MM.1S (cell line): ENCODE measurements at places on chromosomes 5 and 9.

GRCh38 chr5:35218981-35219380 is 11.3 kb downstream of the PRLR start:
- no peak for DNase-seq

- DNase-seq: no peak
These were observed 20.0 kb downstream of the MORN5 start for GRCh38 chr9:122179690-122180074.

- DNase-seq: no peak
These were observed 304.5 kb downstream of the CWC27 start for GRCh38 chr5:65073250-65073661.

- no peak for DNase-seq
These were observed 89.1 kb downstream of the SLC24A2 start for GRCh38 chr9:19699756-19700155.

GRCh38 chr9:134809292-134809691 is 71.3 kb upstream of the FCN2 start:
- DNase-seq: no peak

GRCh38 chr9:114621975-114622609 is 11.0 kb downstream of the TMEM268 start:
- no peak for DNase-seq

DNA sequence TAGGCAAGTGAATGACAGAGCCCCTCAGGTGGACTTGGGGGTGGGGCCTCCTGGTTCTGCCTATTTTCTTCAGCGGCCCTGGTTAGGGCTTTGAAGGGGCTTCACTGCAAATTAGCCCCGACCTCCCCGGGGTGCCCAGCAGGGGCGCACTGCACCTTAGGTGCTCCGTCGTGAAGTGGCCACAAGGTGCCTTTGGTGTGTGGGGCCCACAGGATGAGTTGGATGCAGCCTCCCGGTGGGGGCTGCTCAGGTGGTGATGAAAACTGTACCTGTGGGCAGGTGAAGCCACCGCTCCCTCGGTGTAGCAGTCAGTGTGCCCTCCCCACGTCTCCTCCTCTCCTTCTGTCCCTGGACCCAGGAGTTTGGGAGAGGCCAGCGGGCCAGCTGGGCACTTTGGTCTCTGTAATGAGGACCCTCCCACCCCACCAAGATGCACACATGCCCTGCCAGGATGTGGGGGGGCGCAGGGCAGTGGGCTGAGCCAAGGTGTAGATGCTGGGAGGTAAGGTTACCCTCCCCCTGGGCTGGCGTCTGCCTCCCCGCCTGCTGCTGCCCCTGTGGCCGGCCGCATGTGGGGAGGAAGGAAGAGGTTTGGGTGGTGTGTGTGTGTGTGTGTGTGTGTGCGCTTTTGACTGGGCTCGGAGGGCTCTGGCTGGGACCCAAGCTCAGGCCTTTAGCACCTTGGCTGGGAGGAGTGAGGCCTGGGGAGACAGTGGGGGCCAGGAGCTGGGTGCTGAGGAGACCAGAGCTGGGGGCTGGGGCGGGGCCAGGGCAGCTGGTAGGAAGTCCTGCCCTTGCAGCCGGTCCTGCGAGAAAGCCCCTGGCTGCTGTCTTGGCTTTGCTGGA is 55.6 kb downstream of the RXRA start:
- DNase-seq: no peak

DNA sequence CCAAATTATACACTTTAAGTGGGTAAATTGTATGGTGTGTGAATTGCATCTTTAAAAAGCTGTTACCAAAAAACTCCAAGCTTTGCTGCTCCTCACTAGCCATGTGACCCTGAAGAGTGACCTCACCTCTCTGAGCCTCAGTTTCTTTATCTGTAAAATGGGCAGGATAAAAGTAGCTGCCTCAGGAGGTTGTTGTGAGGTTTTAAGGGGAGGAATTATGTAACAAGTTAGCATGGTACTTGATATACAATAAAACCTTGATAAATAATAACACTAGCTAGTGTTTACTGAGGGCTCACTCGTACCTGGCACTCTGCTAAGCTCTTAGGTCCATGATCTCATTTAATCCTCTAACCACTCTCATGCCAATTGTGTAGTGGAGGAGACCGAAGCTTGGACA is 19.0 kb upstream of the PHF19 start:
- no peak for DNase-seq

GRCh38 chr5:82255844-82256243 is 22.3 kb downstream of the RPS23 start:
- DNase-seq: peak; percentile 49

DNA sequence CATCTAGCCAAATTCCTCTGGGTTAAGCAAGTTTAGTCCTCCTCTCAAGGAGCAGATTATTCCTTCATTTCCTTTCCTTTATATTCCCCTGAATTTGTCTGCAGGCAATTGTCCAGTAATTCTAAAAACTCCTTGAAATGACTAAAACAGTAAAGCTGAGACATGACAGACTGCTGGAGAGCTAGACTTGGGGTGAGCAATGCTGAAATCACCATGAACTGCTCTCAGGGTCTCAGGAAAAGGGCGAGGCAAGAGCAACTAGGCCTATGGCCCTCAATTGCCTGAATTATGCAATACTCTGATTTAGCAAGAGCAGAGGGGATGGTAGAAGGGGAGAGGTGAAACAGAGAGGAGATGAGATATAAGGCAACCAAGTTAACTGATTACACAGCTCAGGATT is 172.9 kb upstream of the NREP start:
- no peak for DNase-seq

DNA sequence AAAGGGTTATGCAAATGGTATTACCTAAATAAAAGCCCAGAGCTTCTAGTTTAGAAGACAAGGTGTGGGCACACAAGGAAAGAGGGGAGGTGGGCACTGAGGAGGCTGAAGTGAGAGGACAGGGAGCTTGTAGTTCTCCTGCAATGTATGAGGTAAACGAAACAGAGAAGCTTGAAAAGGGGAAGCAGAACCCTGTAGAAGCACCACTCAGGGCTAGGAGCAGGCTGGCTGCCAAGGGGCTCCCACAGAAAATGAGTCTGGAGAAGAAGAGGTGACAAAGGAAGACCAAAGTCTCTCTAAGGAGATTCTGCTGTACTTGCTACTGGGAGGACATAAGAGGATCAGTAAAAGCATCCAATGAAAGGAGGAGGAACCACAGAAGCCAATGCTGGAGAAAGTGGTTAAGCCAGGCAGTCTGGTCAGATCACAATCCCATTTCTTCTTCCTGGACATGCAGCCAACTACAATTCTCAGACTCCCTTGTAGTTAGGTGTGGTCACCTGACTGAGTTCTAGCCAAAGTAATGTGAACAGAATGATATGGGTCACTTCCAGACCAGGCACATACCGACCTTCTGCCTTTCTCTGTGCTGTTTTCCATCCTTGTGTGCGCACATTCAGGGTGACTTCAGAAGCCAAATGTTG is 174.5 kb upstream of the MAP3K1 start:
- no peak for DNase-seq

DNA sequence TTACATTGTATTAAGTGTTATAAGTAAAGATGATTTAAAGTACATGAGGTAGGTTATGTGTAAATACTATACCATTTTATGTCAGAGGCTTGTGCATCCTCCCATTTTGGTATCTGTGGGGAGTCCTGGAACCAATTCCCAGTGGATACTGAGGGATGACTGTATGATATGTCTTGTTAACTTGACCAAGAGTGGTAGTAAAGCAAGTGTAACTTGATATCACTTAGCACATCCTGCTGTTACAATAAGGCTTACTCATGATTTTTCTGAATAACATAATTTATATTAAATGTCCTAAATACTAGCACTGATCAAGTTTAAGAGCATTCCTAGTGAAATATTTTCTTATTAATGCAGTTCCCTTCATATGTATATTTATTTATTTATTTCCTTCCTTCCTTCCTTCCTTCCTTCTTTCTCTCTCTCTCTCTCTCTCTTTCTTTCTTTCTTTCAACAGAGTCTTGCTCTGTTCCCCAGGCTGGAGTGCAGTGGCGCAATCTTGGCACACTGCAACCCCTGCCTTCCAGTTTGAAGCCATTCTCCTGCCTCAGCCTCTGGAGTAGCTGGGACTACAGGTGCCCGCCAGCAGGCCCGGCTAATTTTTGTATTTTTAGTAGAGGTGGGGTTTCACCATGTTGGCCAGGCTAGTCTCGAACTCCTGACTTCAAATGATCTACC is 7.5 kb downstream of the NDFIP1 start:
- DNase-seq: no peak

DNA sequence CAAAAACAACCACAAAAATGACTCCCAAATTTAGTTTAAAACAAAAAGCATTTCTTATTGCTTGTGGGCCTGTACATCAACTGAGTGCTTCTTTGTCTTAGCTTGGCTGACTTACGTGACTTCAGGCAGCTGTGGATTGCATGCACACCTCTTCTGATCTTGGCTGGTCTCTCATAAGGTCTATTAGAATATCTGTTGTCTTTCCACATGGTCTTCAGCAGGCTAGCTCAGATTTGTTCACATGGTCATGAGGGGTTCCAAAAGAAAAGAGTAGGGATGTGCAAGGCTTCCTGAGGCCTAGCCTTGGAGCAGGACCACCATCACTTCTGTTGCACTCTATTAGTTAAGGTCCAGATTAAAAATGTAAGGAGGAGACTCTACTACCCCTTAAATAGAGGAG is 120.1 kb downstream of the LRRC70 start:
- DNase-seq: peak; percentile 9

DNA sequence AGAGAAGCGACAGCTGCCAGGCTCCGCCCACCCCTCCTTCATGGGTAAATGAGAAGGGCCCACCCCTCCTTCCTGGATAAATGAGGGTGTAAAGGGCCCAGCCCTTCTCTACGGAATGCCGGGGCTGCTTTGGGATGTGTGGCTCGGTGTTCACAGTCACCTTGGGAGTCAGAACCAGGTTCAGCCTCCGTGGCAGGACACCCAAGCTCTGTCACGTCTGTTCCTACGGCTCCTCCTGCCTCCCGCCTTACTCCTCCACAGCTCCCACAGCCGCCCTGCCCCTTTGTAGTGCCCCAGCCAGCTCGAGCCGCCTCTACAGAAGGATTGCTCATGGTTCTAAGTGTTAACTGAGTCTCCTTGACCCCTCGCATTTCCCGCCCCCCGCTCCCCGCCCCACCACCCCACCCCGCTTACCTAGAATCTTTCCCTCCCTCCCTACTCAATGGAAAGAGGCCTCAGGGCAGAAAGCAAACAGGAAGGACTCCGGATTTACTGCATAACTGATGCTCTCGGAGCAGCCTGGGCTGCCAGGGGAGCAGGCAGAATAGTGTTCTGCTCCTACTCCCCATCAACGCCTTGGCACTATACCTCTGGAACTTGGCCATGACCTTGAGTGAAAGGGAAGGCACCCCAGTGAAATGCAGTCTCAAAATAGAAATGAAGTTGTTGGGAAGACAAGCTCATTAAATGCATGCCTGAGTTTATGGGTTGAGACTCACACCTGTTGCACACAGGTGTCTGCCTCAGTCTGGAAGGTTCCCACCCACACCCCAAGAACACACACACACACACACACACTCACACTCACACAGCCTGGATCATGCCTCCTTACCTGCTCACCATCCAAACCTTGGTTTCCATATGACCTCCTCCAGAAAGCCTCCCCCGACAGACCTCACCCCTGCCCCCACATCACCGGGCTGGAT is 59.6 kb downstream of the NEURL1B start:
- DNase-seq: no peak

GRCh38 chr5:181261320-181262049 is 542 bp upstream of the TRIM52 start:
- peak; percentile 78 for DNase-seq

GRCh38 chr5:126268697-126269315 is 154.4 kb upstream of the GRAMD2B start:
- DNase-seq: no peak

- no peak for DNase-seq
These were observed 126.8 kb downstream of the TRPM3 start for GRCh38 chr9:70994582-70994981.

- DNase-seq: no peak
These were observed 3.6 kb upstream of the RASGEF1C start for GRCh38 chr5:180212363-180213255.

- DNase-seq: no peak
These were observed 4.5 kb downstream of the AK6 start for GRCh38 chr5:69364850-69365249.

- no peak for DNase-seq
These were observed 7.7 kb downstream of the IL13 start for GRCh38 chr5:132665574-132666080.

GRCh38 chr5:57302643-57303042 is 128.8 kb downstream of the GPBP1 start:
- no peak for DNase-seq

DNA sequence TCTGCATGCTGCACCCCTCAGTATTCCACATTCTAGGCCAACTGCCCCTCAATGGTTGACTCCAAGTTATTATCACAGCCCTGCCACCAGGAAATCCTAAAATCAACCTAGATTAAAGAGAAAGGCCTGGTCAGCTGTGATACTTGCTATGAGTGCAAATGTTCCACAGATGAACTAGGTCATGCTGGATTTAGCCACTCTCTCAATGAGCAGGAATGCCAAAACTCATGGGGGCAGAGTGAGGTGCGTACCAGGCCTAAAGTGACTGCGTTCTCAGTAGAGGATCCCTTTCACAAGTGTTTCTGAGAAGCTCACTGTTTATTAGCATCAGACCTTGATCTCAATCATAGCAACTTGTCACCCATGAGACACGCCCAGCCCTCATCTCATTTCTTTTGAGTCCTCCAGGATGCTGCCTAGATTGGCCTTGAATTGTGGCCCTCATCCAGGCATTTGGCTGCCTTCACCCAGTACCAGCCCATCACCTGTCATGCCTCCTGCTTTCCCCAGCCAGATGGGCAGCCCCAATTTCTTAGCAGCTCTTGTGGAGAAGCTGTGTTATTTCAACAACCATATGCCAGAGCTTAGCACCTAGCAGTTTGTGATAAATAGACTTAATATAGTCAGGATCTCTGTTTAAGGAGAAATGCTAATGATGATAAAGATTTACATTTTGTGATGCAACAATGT is 383.9 kb downstream of the CTNND2 start:
- no peak for DNase-seq

GRCh38 chr9:121700165-121700831 is 48.9 kb downstream of the DAB2IP start:
- peak; percentile 21 for DNase-seq

DNA sequence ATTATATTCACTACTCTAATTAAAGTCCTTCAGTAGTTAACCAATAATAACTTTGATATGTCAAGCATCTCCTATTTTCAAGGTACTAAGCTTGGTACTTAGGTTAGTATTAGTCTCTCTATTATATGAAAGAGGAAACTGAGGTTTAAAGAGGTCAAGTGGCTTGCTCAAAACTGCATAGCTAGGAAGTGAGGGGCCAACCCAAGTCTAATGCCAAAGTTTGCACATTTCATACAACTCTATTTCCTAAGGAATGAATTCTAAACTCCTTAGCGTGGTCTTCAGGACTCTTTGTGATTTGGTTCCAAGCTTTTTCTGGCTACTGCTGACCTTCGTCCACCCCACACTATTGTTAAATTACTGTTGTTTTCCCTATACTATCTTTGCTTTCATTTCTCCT is 9.9 kb upstream of the SHOC1 start:
- DNase-seq: no peak

- DNase-seq: no peak
These were observed 1625.5 kb upstream of the CDH6 start for GRCh38 chr5:29568028-29568427.

GRCh38 chr9:101530076-101530711 is 3.5 kb upstream of the RNF20 start:
- peak; percentile 81 for DNase-seq

- no peak for DNase-seq
These were observed 28.6 kb upstream of the CTNNA1 start for GRCh38 chr5:138724470-138725146.
